ENCODE measurements at places on chromosomes 16 and 17.
A peak's percentile ranks its signal among the peaks of the same experiment; 100 is the strongest.

DNA sequence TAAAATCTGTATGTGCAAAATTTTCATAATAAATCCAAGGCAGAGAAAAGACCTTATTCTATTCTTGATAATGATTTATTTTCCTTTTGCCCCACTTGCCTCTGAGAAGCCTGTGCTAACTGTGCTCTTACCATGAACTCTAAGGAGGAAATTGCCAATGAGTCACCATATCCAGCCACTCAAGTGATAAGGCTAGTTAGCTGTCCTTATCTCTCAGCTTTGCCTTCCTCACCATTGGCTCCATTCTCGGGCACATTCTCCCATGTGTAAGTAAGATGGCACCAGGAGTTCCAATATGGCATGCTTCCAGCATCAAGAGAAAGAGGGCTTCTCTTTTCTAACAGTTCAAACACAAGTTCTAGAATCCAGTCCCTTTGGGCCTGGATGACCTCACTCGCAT, 142.4 kb downstream of the TOX3 start:
- DNase-seq = no peak

DNA sequence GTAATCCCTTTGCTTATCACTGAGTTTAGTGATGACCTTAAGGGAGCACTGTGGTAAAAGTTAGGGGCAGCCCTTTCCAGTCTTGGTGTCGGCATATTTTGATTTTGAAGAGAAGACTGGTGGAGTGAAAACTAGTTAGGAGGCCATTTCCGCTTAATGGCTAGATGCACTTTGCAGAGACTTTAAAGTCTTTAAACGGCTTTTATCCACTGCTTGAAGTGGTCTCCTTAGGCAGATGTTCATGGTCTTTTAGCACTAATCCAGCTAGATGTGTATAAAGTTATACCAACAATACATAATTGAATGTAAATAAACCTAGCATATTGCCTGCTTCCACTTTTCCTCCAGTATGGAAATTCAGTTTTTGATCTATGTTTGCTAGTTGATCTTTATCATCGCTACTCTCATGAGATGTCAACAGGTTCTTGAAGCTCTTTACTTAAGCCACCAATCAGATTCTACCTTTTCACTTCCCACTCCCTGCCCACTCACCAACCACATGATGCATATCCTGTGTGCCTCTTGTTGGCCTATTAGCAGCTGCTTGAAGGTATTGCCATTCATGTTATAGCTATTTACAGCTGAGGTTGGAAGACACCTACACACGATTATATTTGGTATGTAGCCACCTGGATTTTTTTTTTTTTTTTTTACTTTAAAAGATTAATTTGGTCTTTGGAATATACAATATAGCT, 132.0 kb downstream of the NLK start:
- peak; percentile 33 for DNase-seq

DNA sequence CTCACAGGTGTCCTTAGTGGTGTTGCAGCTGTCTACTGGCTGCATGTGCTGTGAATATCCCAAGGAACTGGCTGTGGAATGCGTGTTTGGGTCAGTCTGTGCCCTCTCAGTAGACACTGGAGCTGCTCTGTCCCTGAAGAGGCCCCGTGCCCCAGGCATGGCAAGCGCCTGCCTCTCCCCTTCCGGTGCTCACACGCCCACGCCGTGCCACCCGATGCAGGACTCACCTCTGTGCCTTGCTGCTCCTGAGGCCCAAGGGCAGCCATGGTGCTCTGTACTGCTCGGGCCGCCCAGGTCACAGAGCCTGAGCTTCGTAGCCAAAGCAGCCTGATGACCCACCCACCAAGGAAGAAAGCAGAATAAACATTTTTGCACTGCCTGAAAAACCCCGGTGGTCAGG, 10.0 kb downstream of the RGS11 start:
- no peak for DNase-seq

- no peak for DNase-seq
Measured at GRCh38 chr16:85137323-85138072, 25.2 kb upstream of the CIBAR2 start.

DNA sequence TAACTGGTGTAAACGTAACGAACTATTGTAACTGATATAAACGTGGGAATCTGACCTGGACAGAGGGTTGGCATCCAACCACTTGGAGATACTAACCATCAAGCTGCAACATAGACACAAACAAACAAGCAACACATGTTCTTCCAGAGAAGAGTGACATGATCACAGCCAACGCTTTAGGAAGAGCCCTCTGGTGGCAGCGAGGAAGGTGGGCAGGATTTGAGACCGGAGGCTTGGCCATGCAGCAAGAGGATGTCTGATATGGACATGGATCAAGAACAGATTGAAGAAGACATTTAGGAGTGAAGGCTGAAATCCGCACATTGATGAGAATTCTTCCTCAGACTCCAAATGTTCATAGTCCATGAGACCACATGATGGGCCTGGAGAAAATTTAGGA, 40.3 kb upstream of the TNRC6A start:
- DNase-seq = no peak

DNA sequence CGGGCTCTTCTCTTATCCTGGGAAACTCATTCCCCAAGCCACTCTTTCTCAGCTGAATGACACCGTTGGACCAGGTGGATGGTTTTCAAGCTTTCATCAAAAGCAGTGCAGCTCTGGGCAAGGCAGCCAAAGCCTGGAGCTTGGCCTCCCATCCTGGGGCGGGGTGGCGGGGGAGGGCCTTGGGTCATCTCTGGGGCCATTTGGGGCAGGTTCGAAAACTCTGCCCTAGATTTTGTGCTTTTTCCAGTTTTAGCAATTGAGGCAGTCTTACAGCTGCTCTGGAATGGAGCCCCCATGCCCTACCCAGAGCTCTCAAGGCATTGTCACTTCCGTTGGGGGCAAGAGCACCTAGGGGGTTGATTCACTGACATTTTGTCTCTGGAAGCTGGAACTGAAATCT, 9.1 kb downstream of the MPRIP start:
- DNase-seq = no peak

DNA sequence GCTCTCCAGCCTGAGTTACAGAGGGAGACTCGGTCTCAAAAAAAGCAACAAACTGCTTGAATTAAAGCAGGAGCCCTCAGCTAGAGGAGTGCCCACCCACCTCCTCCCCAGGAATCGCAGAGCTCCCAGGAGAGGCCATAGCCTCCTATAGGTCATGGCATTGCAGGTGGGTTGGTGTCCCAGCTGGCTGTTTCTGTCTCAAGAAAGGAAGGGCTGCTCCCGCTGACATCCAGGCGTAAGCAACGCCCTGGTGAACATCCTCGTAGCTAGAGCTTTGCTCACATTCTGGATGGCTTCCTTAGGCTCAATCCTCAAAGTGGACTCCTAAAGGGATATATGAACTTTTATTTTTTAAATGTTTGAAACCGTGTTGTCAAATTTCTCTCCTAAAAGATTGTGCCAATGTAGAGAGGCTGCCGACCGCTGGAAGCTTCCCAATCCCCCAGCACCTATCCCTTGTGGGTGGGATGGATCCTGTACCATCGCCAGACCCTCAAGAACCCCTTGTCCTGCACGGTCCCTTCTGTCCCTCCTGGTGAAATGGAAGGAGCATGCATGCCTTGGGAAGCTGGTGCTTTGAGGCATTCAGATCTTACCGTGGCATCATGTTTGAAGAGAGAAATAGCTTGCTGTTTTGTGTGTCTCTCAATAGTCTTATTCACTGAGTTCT, 5.9 kb downstream of the NLRC5 start:
- no peak for DNase-seq

GRCh38 chr17:31269036-31269577, 27.9 kb downstream of the OMG start:
- no peak for DNase-seq

DNA sequence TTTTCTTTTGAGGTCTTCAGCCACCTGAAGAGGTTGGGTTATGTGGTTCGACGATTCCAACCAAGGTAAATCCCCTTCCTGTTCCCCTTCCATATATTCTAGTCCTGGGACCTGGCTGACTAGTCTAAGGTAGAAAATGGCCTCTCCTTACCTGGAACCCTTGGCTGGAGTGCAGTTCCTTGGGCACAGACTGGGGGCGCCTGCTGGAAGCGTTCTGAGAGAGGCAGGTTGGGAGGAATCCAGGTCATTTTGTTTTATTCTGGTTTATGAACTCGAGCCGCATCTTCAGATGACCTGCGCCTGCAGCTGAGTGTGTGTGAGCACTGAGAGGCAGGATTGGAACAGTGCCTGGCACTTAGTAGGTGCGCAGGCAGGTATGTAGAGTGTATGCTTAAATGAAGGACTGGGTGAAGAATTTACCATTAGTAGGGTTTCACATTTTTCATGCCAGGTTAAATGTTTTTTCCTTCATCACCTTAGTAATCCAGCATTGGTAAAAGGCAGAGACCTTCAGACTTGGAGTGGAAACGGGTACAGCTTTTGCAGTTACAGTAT, 2.7 kb downstream of the TSEN54 start:
- DNase-seq = no peak

DNA sequence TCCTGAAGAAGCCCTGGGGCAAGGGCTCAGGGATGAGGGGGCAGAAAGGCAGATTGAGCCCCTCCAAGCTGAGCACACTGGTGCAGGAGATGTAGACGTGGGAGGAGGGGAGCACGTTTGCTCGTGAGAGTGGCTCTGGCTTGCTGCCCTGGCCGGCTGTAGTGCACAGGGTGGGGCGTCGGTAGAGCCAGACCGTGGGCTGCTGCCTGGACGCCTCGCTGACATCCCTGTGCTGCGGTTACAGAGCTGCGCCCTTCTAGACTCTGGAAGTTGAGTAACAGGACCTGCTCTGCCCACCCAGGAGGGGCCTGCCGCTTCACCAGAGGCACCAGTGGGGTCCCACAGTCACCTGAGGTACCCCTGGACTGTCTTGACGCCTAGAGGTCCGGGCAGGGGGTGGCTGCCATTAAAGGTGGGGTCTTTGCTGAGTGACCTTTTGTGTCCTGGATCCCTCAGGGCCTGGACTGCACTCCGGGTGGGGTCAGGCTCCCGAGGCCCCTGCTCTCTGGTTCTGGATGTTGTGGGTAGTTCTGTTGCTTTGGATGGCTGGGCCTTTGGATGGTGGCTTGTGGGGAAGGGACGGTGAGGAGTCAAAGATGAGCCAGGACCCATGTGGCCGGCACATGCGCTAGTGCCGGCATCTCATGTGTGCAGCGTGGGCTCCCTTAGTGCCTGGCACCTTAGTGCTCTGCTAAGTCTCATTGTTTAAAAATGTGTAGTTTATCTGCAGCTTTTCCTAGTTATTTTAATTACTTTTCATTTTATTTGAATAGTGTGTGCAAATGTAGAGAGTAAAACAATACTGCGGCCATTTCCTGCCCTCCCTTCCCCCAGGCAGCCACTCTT, 41.7 kb downstream of the PGS1 start:
- no peak for DNase-seq
